ENCODE measurements at places on chromosomes 13 and 19. TPM values are rescaled to one million over a fixed set of nuclear protein-coding genes. Genes with fewer than 3 reads are reported as not detected.

- peaks cover 21% of the 10 kb centered on the region for H3K4me1 ChIP-seq
- H3K27ac ChIP-seq: peak overlapping the region; percentile 74
- H3K36me3 ChIP-seq: no peaks in the 10 kb centered on the region
- no peaks in the 10 kb centered on the region for H3K27me3 ChIP-seq
These were observed 486 bp upstream of the SPINT2 start for GRCh38 chr19:38263689-38264485.

Gene PEPD
- total RNA-seq: 58.0 TPM

Gene CD79A
- 0.87 TPM for total RNA-seq

Gene ZNF578
- 18.0 TPM for total RNA-seq

GRCh38 chr19:2096034-2096479 is at the start of gene MOB3A:
MOB3A (minus strand) TSS chr19:2096326; CDS start chr19:2078560, 17,766 bp downstream.
- no peak for DNase-seq
- H3K36me3 ChIP-seq: no peaks in the 10 kb centered on the region
- peak within 1 kb of the TSS; percentile 68 for H3K4me3 ChIP-seq
- H3K27ac ChIP-seq: peak within 1 kb of the TSS; percentile 35
- no peaks in the 10 kb centered on the region for H3K27me3 ChIP-seq

DNA sequence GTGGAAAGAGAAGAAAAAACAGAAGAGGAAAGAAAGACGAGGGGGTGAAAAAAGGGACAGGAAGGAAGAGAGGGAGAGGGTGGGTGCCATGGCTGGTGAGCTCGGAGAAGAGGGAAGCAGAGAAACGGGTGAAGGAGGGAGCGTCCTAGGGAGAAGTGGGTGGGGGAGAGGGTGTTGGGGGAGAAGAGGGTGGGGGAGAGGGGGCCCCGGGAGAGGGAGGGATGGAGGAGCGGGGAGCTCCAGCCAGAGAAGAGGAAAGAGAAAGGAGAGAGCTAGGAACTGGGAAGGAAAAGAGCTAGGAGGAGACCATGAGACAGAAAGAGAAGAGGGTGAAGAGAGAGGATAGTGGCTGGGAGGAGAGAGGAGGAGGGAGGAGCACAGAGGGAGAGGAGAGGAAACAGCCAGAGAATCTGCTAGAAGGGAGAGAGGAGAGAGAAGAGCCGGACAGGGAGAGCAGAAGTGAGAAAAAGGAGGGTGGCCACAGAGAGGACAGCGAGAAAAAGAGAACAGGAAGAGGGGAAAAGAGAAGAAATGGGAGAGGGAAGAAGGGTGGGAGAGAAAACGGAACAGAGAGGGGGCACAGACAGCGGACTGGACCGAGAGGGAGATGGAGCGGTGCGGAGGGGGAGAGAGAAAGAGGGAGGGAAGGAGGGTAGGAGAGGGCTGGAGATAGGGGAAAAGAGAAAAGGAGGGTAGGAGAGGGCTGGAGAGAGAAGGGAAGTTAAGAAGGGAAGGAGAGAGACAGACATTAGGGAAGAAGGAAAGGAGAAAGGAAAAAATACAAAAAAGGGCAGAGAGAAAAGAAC is 11.9 kb upstream of the GARIN5A start:
- no peak overlapping the region for H3K4me3 ChIP-seq
- H3K4me1 ChIP-seq: no peaks in the 10 kb centered on the region
- DNase-seq: no peak
- no peaks in the 10 kb centered on the region for H3K36me3 ChIP-seq
- no peaks in the 10 kb centered on the region for H3K27me3 ChIP-seq

Gene CDX2
- 0.08 TPM for total RNA-seq

Gene SIGLECL1
- total RNA-seq: 18.7 TPM

Gene NANOS3
- 14.5 TPM for total RNA-seq

DNA sequence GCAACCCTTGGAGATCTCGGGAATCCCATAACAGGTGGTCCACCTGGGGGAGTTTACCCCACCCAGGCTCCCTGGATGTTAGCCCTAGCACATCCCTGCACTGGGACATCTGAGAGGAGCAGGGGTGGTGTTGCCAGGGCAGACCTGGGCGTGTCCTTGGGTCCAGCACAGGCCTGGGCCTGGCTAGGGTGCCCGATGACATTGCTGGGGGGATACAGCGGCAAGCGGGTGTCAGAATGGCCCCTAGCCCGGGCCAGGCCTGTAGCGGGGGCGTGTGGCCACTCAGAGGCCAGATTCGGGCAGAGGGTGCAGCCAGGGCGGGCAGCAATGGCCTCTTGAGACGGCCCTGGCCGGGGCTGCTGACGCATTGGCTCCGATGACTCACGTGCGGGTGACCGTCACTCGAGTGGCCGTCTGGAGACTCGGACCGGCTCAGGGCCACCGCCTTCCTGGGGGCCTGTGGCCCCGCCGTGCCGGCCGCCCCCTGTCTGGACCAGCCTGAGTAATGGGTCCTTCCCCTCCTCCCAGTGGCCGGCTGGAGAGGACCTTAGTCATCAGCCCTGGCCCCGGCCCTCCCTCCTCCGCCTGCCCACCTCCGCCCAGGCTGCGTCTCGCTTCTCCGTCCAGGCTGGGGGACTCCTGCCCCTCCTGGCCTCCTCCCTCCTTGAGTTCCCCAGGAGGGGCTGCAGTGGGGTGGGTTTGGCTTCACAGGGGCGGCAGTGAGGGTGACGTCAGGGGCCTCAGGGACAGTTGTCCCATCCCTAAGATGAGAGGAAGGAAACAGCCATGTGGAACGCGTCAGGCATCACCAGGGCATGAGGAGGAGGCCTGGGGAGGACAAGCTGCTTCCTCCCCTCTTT is 23.2 kb upstream of the CRTC1 start:
- no peak for DNase-seq
- peak overlapping the region; percentile 26 for H3K27ac ChIP-seq
- H3K4me3 ChIP-seq: no peak overlapping the region
- H3K36me3 ChIP-seq: no peaks in the 10 kb centered on the region
- H3K27me3 ChIP-seq: no peaks in the 10 kb centered on the region

- H3K36me3 ChIP-seq: no peaks in the 10 kb centered on the region
- no peaks in the 10 kb centered on the region for H3K27me3 ChIP-seq
- peak within 1 kb of the TSS; percentile 68 for H3K27ac ChIP-seq
These were observed at the start of gene SHFL for GRCh38 chr19:10085641-10086590. SHFL (plus strand) TSS chr19:10086317; CDS start chr19:10086428, 111 bp downstream.

GRCh38 chr19:46787040-46787330 is 1.4 kb downstream of the SLC1A5 start:
- H3K4me3 ChIP-seq: peak overlapping the region; percentile 72
- H3K4me1 ChIP-seq: peaks cover 31% of the 10 kb centered on the region
- no peaks in the 10 kb centered on the region for H3K27me3 ChIP-seq
- no peaks in the 10 kb centered on the region for H3K36me3 ChIP-seq

DNA sequence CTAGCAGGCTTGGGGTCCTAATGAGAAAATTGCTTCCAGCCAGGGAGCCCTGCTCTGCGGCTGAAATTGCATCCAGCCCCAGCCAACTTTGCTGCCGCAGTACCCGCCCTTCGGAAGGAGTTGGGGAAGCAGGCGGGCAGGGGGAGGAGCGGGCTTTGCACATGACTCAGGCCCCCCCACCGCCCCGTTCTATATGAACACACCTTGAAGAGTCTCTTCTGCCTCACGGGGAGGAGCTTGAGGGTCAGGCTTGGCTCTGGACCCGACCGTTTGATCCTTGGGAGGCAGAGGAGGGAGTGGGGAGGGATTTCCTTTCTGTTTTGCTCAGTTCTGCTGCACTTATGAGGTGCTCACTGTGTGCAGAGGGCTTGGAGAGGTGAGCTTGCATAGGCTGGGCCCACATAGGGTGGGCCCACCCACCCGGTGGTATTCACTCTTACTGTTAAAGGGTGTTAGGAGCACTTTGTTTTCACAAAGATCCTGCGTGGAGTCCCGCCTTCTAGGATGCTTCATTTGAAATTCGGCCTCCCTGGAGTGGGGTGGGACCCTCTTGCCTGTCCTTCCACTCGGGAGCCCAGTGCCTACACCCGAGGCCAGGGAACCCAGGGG is 46.5 kb downstream of the LYL1 start:
- H3K36me3 ChIP-seq: no peaks in the 10 kb centered on the region
- H3K27me3 ChIP-seq: no peaks in the 10 kb centered on the region
- peak overlapping the region; percentile 93 for H3K27ac ChIP-seq
- H3K4me1 ChIP-seq: peaks cover 98% of the 10 kb centered on the region

Gene GPC5
- total RNA-seq: 52.1 TPM

DNA sequence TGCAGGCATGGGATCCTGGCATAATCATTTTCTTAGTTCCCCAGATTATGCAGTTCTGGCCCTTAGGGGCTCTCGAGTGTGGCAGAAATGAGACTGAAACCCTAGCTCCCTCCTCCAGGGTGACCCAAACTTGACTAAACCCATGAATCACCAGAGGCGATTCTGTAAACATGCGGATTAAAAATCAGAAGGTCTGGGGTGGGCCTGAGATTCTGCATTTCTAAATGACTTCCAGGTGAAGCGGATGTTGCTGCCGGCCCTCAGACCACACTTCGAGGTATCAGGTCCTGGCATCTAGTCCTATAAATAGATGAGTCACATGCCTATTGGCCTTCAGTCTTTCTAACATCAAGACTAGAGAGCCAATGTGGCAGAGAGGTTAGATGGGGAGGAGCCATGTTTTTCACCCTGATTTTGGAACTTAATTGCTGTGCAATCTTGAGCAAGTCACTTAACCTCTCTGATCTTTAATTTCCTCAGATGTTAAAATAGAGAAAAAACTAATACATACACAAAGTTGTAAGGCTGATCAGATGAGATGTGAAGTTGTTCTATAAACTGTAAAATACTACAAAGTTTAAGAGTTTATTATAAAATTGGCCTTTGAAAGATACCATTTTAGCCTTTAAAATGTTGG is 431.2 kb downstream of the FOXO1 start:
- no peak overlapping the region for H3K4me3 ChIP-seq
- H3K27me3 ChIP-seq: no peaks in the 10 kb centered on the region
- H3K4me1 ChIP-seq: no peaks in the 10 kb centered on the region
- no peaks in the 10 kb centered on the region for H3K36me3 ChIP-seq

DNA sequence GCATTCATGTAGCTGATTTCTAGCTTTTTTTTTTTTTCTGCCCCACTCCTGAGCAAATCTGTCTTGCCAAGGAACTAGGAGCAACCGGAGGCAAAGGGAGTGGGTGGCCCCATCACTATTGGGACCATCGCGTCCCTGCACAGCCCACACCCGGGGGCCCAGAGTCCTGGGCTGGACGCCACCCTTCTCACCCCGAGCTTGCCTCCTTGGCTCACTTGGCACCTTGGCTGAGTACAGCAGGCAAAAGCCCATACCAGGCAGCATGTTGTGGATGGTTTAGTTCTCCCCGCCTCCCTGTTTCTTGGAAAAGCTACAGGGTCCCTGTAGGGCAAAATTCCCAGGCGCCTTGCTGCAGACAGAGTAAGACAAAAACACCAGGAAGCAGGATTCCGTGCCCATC is 13.7 kb downstream of the SMIM24 start:
- H3K4me1 ChIP-seq: peaks cover 11% of the 10 kb centered on the region
- DNase-seq: no peak
- H3K4me3 ChIP-seq: no peak overlapping the region
- no peak overlapping the region for H3K27ac ChIP-seq
- H3K27me3 ChIP-seq: no peaks in the 10 kb centered on the region
- H3K36me3 ChIP-seq: no peaks in the 10 kb centered on the region

DNA sequence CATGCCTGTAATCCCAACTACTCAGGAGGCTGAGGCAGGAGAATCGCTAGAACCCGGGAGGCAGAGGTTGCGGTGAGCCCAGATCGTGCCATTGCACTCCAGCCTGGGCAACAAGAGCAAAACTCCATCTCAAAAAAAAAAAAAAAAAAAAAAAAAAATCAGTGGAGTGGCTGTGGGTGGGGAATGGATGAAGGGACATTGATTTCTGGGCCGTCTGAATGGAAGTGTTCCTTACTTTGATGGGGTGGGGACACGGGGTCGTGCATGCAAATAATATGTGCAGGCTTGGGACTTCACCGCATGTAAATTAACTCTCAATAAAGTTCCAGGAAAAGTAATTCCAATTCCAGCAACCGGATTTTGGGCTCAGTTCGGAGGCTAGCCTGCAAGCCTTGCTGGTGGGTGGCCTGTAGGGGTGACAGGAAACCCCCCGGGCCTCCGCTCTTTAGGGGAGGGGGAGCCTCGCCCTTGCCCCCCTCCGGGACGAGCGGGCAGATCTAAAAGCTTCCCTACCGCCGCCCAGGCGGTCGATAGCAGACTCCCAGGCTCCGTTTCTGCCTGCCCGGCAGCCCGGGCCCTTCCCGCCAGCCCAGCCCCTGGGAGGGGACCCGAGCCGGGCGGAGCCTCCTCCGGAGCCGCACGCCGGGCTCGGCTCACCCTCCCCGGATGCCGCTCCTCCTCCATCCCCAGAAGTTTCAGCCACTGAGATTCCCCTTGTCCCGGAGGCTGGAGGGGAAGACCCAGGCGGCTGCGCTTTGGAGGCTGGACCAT is 48.0 kb upstream of the ADGRE5 start:
- H3K27me3 ChIP-seq: no peaks in the 10 kb centered on the region
- H3K4me3 ChIP-seq: peak overlapping the region; percentile 10
- H3K36me3 ChIP-seq: no peaks in the 10 kb centered on the region
- H3K4me1 ChIP-seq: peaks cover 4% of the 10 kb centered on the region
- no peak overlapping the region for H3K27ac ChIP-seq

DNA sequence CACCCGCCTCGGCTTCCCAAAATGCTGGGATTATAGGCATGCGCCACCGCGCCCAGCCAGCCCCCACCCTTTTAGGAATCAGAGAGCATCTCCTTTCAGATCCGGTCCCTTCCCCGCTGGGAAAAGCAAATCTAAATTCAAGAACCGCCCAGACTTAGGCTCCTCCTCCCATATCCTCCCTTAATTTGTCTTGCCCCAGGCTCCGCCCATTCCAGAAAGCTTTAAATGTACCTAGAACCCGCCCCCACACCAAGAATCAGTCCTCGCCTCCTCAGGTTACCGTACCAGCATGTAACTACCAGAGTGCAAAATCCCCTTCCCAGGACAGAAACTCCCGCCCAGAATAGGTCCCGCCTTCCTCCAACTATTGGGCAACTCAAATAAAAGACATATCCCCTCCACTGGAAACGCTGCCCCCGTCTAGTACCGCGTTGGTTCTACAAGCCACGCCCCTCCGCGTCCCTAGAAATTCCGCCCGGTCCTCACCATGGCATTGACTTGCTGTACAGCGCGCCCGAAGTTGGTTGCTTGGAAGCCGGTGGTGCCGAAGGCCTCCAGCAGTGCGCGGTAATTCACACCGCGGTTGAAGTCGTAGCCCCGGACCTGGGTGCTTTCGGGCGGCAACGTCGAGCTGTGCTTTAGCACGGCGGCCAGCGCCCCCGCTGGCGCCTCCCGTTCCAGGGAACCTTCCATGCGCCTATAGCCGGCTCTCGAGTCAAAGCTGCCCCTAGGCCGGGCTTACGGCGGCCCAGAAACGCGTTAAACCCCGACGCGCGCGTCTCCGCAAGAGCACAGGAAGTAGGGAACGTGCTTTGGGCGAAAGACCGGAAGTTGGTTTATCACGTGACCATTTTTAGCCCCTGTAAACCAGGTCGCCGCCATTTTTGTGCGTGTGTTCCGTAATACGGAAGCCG is at the start of gene DHPS:
Gene DHPS, minus strand, starts transcription at position 807 of the 914 bp plus-strand sequence. Its CDS starts 114 bp downstream, at position 693.
- peak within 1 kb of the TSS; percentile 70 for H3K4me3 ChIP-seq
- peaks cover 10% of the 10 kb centered on the region for H3K4me1 ChIP-seq
- DNase-seq: peak; percentile 98
- H3K36me3 ChIP-seq: no peaks in the 10 kb centered on the region
- peak within 1 kb of the TSS; percentile 86 for H3K27ac ChIP-seq

GRCh38 chr13:112718318-112718717 is 28.5 kb downstream of the ATP11A start:
- H3K4me3 ChIP-seq: no peak overlapping the region
- DNase-seq: no peak
- H3K27ac ChIP-seq: no peak overlapping the region
- peaks cover 24% of the 10 kb centered on the region for H3K4me1 ChIP-seq
- H3K27me3 ChIP-seq: no peaks in the 10 kb centered on the region

GRCh38 chr13:44842158-44842557 is 147.1 kb downstream of the NUFIP1 start:
- H3K36me3 ChIP-seq: no peaks in the 10 kb centered on the region
- H3K27ac ChIP-seq: no peak overlapping the region
- no peaks in the 10 kb centered on the region for H3K4me1 ChIP-seq
- no peak overlapping the region for H3K4me3 ChIP-seq
